Upper lobe of left lung (tissue), 6 donors: ENCODE measurements at places on chromosomes 13 and 19.
A peak's percentile ranks its signal among the peaks of the same experiment; 100 is the strongest.

GRCh38 chr19:45952686-45953505, 20.8 kb downstream of the NOVA2 start:
- H3K27ac ChIP-seq = peak overlapping the region; percentile 71
- no peaks in the 10 kb centered on the region for H3K36me3 ChIP-seq
- H3K4me3 ChIP-seq = no peak overlapping the region
- no peaks in the 10 kb centered on the region for H3K27me3 ChIP-seq
- peak; percentile 63 for DNase-seq

DNA sequence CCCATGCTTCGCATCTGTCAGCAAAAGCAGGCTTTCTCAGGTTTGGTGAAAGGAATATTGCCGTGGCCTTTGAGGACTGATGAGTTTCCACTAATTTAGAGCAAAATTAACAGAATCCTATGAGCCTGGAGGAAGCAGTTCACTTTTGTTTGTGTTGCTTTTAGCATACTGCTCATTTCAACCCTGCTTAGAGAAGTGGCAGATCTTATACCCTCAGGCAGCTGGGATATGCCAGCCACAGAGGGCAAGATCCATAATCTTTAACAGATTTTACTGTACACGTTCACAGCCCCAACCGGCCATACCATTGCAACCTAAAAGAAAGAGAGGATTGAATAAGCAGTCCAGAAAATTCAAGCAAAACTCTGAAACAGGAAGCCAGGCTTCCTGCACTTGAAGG, 60.5 kb downstream of the COL4A2 start:
- H3K36me3 ChIP-seq = no peaks in the 10 kb centered on the region
- no peaks in the 10 kb centered on the region for H3K4me1 ChIP-seq
- no peak overlapping the region for H3K27ac ChIP-seq
- no peak overlapping the region for H3K4me3 ChIP-seq
- H3K27me3 ChIP-seq = no peaks in the 10 kb centered on the region

DNA sequence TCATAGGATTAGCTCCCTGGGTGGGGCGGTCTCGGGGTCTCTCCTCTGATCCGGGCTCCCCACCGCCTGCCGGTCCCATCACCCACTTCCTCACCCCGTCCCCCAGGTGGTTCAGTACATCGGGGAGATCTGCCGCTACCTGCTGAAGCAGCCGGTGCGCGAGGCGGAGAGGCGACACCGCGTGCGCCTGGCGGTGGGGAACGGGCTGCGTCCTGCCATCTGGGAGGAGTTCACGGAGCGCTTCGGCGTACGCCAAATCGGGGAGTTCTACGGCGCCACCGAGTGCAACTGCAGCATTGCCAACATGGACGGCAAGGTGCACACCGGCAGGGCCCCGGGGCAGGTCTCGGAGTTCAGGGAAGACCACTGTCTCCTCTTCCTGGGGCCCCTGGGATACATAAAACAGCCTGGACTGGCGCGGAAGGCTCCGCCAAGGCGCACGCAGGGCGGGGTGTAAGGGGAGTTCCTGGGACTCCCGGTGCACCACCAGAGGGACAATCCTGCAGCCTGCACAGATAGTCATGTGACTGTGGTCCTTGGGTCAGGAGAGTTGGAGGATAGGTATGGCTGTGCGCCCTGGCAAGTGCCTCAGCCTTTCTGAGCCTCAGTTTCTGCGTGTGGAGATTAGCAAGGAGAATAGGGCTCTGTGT, 14.2 kb upstream of the PGLS start:
- no peak overlapping the region for H3K4me3 ChIP-seq
- no peaks in the 10 kb centered on the region for H3K27me3 ChIP-seq
- H3K4me1 ChIP-seq = peaks cover 23% of the 10 kb centered on the region
- H3K36me3 ChIP-seq = peaks cover 4% of the 10 kb centered on the region

DNA sequence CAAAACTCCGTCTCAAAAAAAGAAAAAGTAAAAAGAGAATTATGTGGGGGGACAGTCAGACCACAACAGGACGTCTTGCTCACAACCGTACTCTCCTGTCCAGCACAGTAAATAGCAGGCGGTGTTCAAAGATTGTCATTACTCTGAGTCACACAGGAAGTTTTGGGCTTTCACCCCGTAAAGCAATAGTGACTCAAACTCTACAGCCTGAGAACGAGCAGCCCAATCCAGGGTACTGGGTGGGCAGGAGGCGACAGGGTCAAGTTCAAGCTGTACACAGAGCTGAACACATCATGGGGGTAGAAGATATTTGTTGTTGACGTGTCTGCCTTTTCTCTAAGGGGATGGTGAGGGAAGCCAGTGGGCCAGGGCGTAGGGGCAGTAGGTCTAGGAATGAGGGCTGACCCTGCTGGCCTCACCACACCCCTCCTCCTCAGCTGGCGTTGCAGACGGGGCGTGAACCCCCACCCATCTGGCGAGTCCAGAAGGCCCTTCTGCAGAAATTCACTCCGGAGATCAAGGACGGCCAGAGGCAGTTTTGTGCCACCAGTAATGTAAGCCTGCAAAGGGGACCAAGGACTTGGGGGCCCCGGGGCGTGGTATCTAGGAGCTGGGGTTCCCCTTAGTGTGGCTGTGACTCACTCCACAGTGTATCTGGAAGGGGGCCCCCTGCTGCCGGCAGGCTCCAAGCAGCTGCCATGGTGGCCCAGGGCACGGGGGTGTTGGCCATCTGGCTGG, 23.3 kb downstream of the PRR12 start:
- no peak overlapping the region for H3K4me3 ChIP-seq
- no peak for DNase-seq
- peaks cover 16% of the 10 kb centered on the region for H3K4me1 ChIP-seq
- H3K27me3 ChIP-seq = no peaks in the 10 kb centered on the region
- H3K36me3 ChIP-seq = peaks cover 15% of the 10 kb centered on the region
- H3K27ac ChIP-seq = no peak overlapping the region

DNA sequence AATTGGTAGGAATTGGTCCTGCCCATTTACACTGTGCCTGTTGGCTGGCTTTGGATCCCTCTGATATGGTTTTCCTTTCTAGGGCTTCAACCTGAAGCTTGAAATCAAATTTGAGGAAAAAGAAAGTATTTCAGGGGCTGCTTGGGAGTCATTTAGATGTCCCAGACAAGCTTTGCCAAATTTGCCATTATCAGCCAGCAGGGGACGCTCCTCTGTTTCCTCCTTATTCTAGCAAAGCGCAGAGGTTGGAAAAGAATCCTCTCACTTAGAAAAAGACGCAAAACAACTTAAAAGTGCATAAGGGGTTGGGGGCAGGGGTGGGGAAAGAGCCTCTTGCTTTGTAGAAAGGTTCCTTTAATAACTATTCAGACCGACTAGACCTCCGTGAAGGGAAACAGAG, 1211.1 kb upstream of the PCDH20 start:
- DNase-seq = no peak
- H3K27me3 ChIP-seq = no peaks in the 10 kb centered on the region
- no peaks in the 10 kb centered on the region for H3K4me1 ChIP-seq
- H3K4me3 ChIP-seq = no peak overlapping the region
- H3K27ac ChIP-seq = no peak overlapping the region

GRCh38 chr19:3378352-3379150, 12.2 kb downstream of the NFIC start:
- H3K27ac ChIP-seq = peak overlapping the region; percentile 44
- DNase-seq = no peak
- H3K4me3 ChIP-seq = no peak overlapping the region
- H3K36me3 ChIP-seq = peaks cover 4% of the 10 kb centered on the region

DNA sequence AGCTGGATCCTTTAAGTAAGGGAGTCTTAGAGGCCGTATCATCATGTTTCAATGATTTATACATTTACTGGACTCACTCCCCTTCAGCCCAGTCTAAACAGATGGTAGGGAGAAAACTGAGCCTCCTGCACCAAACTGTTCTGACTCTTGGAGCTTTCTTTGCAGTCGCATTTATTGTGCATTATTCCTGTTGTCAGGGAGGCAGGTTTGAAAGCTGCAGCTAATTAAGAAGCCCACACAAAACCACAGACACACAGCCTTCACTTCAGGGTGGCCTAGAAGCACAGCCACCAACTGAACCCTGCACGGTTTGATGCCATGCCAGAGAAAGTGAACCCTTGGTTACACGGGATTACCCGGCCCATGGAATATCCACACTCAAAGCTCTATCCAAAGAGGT, 911.0 kb downstream of the UQCRFS1 start:
- DNase-seq = no peak
- no peak overlapping the region for H3K27ac ChIP-seq
- H3K27me3 ChIP-seq = no peaks in the 10 kb centered on the region
- H3K4me3 ChIP-seq = no peak overlapping the region
- H3K36me3 ChIP-seq = no peaks in the 10 kb centered on the region

DNA sequence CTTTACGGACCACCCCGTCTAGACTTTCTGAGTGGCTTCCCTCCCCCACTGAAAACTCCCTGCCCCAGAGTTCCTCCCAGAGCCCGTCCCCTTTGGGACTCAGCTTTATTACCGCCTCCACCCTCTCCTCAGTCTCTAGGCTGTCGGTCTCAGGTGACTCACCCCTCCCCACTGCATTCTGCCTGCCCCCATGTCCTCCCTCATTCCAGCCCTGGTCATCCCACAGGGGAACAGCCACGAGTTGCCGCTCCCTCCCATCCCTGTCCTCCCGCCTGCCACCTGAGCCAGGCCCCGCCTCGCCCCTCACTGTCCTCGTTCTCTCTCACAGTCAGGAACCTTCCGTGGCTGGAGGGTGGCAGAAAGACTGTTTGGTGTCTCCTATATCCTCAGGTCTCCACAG, 57.3 kb downstream of the SMARCA4 start:
- no peak overlapping the region for H3K4me3 ChIP-seq
- H3K27ac ChIP-seq = peak overlapping the region; percentile 10
- peaks cover 100% of the 10 kb centered on the region for H3K36me3 ChIP-seq

- H3K4me3 ChIP-seq = no peak overlapping the region
- H3K27ac ChIP-seq = no peak overlapping the region
- no peaks in the 10 kb centered on the region for H3K4me1 ChIP-seq
- DNase-seq = no peak
- H3K36me3 ChIP-seq = no peaks in the 10 kb centered on the region
Measured at GRCh38 chr13:46278474-46278873, 66.7 kb downstream of the LRRC63 start.

DNA sequence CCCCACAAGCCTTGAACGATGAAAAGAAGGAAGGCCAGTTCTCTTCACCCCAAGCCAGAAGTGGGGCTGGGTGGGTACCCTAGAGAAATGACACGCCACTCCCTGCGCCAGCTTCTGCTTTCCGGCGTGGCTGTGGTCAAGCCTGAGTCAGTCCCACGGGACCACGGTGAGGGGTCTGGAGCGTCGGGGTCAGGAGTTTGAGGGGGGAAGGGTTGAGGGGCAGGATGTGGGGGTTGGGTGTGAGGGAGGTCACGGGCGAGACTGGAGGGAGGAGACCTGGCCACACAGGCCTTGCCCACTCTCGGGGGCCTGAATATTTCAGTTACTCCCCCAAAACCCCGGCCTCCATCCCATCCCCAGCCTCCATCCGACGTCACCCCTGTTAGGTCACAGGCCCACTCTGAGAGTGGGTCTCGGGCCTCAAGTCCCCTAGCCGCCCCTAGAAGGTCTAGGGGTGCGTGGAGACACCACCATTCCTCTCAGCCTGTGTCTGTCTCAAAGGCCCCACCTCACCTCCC, 500 bp upstream of the IFI30 start:
- no peaks in the 10 kb centered on the region for H3K27me3 ChIP-seq
- DNase-seq = peak; percentile 55

GRCh38 chr13:24759197-24759596, 4.8 kb upstream of the RNF17 start:
- H3K36me3 ChIP-seq = no peaks in the 10 kb centered on the region
- no peaks in the 10 kb centered on the region for H3K27me3 ChIP-seq
- H3K4me1 ChIP-seq = no peaks in the 10 kb centered on the region

DNA sequence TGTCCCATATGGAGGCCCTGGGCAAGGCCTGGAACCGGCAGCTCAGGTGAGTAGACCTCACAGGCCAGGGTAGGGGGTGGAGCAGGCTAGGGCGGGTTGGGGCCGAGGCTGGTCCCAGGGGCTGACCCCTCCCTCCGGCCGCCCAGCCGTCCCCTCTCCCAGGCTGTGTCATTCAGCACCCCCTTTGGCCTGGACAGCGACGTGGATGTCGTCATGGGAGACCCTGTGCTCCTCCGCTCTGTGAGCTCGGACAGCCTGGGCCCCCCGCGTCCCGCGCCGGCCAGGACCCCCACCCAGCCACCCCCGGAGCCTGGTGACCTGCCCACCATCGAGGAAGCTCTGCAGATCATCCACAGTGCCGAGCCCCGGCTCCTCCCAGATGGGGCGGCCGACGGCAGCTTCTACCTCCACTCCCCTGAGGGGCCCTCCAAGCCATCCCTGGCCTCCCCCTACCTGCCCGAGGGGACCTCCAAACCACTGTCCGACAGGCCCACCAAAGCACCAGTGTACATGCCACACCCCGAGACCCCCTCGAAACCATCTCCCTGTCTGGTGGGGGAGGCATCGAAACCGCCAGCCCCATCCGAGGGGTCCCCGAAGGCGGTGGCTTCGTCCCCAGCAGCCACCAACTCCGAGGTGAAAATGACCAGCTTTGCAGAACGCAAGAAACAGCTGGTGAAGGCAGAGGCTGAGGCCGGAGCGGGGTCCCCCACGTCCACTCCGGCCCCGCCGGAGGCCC, 16.0 kb downstream of the CAMSAP3 start:
- peaks cover 4% of the 10 kb centered on the region for H3K4me1 ChIP-seq
- no peak overlapping the region for H3K4me3 ChIP-seq
- no peak overlapping the region for H3K27ac ChIP-seq
- DNase-seq = no peak

- no peaks in the 10 kb centered on the region for H3K27me3 ChIP-seq
- no peaks in the 10 kb centered on the region for H3K36me3 ChIP-seq
- H3K4me3 ChIP-seq = no peak overlapping the region
- no peak overlapping the region for H3K27ac ChIP-seq
- DNase-seq = no peak
Measured at GRCh38 chr19:50590191-50590590, 22.0 kb upstream of the LRRC4B start.

DNA sequence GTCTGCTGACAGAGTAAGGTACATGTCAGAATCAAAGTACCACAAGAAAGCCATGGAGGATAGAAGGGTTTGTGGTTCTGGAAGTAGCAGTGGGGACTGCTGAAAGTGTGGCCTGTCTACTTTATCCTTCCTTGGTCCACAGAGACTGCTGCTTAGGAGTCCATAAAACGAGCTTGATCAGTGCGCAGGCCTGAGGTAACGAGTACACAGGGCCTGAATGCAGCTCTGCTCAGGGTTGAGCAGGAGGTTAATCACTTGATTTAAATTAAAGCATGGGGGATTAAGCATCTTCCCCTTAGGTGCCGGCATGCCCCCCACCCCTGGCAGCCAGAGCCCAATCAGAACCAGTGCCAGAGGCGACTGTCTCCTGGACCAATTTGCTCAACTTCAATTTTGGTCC, 34.9 kb upstream of the WASF3 start:
- no peak overlapping the region for H3K4me3 ChIP-seq
- H3K27me3 ChIP-seq = no peaks in the 10 kb centered on the region
- H3K27ac ChIP-seq = no peak overlapping the region
- H3K4me1 ChIP-seq = no peaks in the 10 kb centered on the region

GRCh38 chr13:28574617-28575142, 79.8 kb upstream of the FLT1 start:
- H3K27ac ChIP-seq = no peak overlapping the region
- H3K27me3 ChIP-seq = no peaks in the 10 kb centered on the region
- H3K4me3 ChIP-seq = no peak overlapping the region
- H3K4me1 ChIP-seq = no peaks in the 10 kb centered on the region

GRCh38 chr19:13133241-13133870, 15.3 kb downstream of the NACC1 start:
- no peak overlapping the region for H3K4me3 ChIP-seq
- peaks cover 10% of the 10 kb centered on the region for H3K4me1 ChIP-seq
- no peaks in the 10 kb centered on the region for H3K27me3 ChIP-seq
- H3K36me3 ChIP-seq = peaks cover 31% of the 10 kb centered on the region

- H3K4me3 ChIP-seq = no peak overlapping the region
- DNase-seq = no peak
- no peaks in the 10 kb centered on the region for H3K27me3 ChIP-seq
- H3K4me1 ChIP-seq = no peaks in the 10 kb centered on the region
- no peaks in the 10 kb centered on the region for H3K36me3 ChIP-seq
Measured at GRCh38 chr13:25224151-25224550, 52.1 kb upstream of the AMER2 start.

GRCh38 chr13:21446656-21447055, 12.4 kb downstream of the ZDHHC20 start:
- H3K4me3 ChIP-seq = no peak overlapping the region
- no peaks in the 10 kb centered on the region for H3K27me3 ChIP-seq
